ENCODE measurements at places on chromosomes 1 and 21.

DNA sequence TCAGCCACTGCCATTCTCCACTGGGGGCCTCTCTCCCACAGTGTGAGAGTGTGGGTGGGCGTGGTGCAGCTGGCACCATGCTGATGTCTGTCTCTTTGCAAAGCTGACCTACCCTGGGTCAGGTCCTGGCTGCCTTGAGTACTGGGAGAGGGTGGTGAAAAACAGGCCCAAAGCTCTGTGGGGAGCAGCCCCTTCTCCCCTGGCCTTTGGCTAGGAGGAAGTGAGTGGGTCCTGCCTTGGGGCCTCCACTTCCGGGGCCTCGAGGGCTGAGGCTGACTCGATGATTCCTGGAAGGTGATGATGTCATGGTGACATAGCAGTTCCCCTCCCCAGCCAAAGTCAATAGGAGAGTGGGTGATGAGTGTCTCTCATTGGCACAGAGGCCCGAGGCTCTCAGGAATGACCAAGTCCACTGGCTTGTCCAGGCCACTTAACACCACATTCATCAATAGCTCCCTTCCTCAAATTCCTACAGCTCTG is 53.0 kb downstream of the IER5 start:
- DNase-seq: no peak

- DNase-seq: no peak
These were observed 159.7 kb upstream of the NRIP1 start for GRCh38 chr21:15224346-15225086.

DNA sequence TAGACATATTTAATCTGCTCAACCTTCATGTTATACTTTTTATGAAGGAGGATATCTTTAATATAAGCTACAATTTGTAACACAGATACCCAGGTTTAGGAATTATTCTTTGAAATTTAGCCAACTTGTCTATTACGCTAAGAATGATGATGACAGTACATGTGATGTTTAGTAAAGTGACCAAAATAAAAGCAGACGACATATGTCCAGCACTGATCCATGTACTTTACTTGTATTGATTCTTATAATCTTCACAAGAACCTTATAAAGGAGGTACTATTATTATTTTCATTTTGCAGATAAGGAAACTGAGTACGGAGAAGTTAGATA is 37.2 kb upstream of the ATG4C start:
- DNase-seq: no peak

- no peak for DNase-seq
These were observed 21.1 kb downstream of the SYNC start for GRCh38 chr1:32681509-32681908.

DNA sequence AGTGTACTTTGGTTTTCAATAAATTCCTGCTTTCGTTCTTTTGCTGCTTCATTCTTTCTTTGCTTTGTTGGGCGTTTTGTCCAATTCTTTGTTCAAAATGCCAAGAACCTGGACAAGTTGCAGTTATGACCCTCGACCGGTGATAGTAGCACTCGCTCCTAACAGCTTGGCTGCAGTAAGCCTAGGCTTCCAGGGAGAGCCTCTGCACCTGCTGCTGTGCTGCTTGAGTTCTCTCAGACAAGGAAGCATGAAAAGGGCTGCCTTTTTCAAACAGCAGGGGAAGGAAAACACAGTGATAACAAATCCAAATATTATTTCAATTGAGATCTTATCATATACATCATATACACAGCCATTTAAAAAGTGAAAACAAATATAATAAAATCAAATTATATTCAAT is 12.8 kb upstream of the RIPK4 start:
- DNase-seq: no peak
